Left forelimb (tissue), 1 donor: ENCODE measurements at places on chromosomes 1 and 21.

- no peak for DNase-seq
Observed at GRCh38 chr1:24414775-24415333, 748 bp upstream of the NIPAL3 start.

- no peak for DNase-seq
Observed at GRCh38 chr1:179337288-179337687, 28.5 kb upstream of the AXDND1 start.

DNA sequence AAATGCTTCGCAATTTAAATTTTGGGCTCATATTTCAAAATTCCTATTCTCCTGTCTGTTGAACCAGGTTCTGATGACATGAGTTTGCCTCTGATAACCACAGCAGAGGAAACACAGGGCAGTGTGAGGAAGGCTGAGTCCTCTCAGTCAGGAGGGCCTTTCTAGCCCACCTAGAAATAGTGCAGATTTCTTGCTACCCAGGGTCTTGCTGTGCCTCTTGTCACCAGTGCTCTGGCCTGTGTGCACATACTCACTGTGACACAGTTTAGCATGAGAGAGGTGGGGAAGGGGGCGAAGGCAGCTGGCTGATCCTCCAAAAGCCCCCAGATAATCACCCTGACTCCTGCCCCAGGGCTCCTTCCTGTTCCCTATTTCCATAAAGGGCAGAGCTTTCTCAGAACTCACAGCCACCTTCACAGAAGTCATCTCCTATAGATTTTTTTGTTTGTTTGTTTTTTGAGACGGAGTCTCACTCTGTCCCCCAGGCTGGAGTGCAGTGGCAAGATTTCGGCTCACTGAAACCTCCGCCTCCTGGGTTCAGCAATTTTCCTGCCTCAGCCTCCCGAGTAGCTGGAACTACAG is 23.7 kb downstream of the ERRFI1 start:
- no peak for DNase-seq

DNA sequence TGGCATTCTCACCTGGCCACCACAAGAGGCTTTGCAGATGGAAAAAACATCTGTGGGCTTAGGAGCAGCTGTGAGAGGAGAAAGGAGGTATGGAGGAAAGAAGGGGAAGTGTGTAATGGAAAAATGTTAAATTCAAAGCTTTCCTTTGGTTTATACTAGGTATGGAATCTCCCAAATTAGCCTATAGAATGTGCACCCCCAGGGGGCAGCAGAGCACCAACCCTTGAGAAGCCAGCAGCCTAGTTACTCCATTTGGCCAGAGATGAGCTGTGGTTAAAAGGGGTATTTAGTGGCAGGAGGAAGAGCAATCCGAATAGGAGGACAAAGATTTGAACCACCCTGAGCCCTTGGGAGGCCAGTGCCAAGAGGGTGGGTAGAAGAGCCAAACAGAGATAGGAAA is 97.5 kb upstream of the CTTNBP2NL start:
- no peak for DNase-seq

- no peak for DNase-seq
Observed at GRCh38 chr1:150008699-150009098, 1.8 kb downstream of the OTUD7B start.

DNA sequence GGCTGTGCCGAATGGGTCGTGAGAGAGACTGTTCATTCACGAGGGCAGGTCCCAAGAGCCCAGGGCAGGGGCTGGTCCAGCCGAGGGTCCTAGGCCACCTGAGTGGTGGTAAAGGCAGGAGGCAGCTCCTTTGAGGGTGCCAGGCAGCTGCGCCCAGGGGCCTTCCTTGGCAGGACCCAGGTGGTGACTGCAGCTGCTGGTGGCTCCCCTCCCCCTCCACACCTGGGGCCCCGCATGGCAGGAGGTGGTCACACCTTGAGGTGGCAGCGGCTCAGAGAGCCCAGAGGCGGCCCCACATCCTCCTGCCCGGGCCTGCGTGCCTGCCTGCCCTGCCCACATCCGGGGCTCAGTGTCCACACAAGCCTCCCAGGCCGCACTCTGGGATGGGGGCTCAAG is 9.8 kb upstream of the PLCH2 start:
- DNase-seq: no peak

DNA sequence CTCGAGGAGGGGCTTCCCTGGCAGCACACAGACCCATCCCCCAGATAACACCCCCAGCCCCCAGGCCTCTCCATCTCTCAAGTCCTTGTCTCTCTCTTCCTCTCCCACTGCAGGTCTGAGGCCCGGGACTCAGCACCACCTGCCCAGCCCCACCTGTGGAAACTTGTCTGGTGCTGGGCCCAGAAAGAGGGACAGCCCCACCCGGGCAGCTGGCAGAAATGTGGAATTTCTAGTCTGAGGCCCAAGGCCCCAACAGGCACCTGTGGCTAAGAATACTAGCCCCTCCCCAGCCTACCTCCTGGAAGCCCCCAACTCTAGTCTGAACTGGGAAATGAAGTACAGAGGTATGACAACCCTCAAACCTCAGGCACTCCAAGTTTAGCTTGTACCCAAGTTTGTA is 15.4 kb downstream of the TTC39A start:
- no peak for DNase-seq
